Skeletal muscle cell (primary cell): ENCODE measurements at places on chromosomes 16 and 17.

DNA sequence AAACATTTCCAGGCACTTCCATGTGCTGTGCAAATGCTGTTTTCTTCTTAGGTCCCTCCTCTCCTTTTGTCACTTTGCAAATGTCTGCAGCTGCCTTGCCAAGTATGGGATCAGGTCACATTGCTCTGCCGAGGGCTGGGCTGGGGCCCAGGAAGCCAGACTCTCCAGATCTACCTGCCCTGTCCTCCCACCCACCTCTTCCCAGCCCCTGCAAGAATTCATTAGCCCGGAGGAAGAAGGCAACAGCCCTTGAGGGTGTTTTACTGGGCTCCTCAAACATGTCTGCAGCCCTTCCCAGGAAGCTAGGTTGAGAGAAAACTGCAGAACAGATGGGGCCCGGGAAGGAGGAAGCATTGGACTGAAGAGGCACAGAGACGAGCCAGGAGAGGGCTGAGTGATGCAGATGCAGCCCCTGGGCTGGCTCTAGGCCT, 47.1 kb downstream of the WSB1 start:
- no peak for DNase-seq

- DNase-seq = no peak
Observed at GRCh38 chr17:40903129-40903847, 18.2 kb upstream of the KRT20 start.

- no peak for DNase-seq
Observed at GRCh38 chr17:76040376-76040775, 13.3 kb upstream of the EVPL start.

DNA sequence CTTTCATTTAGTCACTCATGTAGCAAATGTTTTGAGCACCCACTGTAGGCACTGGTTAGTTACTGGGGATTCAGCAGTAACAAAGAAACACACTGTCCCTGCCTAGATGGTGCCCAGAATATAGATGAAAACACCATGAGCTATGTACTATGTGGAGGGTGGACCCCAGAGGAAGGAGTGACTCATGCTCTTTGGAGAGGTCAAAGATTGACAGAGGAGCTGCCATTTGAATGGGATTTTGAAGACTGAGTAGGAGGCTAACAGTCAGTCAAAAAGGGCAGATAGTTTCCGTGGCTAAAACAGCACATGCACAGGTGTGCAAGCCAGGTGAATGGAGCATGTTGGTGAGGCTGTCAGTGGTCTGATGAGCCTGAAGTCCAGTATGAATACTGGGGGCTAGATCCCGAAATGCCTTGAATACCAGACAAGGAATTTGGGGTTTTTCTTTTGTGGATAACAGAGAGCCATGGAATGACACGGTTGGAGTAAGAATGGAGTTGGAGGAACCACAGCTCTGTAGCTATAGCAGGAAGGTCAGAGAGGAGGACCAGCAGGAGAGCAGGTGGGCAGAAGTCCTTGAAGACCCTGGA, 6.1 kb downstream of the IL21R start:
- DNase-seq = peak; percentile 43

- DNase-seq = no peak
Observed at GRCh38 chr17:39916918-39917317, 1.5 kb downstream of the GSDMB start.

- no peak for DNase-seq
Observed at GRCh38 chr16:30380072-30380802, 2.1 kb downstream of the SEPTIN1 start.

- DNase-seq = no peak
Observed at GRCh38 chr17:33109336-33110072, 117.9 kb downstream of the SPACA3 start.

- DNase-seq = no peak
Observed at GRCh38 chr16:22330326-22330725, 33.1 kb downstream of the POLR3E start.

GRCh38 chr16:23024044-23024443, 125.2 kb downstream of the USP31 start:
- no peak for DNase-seq

- no peak for DNase-seq
Observed at GRCh38 chr17:74139120-74139519, 64.4 kb upstream of the RPL38 start.

DNA sequence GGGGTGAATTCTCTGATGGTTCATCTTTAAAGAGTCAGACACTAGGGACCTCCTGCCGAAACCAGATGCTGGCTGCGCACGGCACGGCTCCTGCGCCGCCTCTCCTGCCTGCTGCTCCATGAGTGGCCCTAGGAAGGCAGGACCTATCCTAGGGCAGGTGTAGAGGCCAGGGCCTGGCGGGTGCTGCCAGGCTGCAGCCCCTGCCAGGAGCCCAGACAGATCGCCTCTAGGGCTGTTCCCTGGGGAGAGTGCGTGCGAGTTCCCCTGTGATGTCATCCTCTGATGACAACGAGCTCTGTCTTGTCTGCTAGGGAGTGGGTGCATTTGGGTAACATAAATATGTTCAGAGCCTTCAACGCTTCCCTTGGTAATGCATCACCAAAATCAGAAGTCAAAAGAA, 23.9 kb downstream of the SLC38A10 start:
- DNase-seq = no peak

DNA sequence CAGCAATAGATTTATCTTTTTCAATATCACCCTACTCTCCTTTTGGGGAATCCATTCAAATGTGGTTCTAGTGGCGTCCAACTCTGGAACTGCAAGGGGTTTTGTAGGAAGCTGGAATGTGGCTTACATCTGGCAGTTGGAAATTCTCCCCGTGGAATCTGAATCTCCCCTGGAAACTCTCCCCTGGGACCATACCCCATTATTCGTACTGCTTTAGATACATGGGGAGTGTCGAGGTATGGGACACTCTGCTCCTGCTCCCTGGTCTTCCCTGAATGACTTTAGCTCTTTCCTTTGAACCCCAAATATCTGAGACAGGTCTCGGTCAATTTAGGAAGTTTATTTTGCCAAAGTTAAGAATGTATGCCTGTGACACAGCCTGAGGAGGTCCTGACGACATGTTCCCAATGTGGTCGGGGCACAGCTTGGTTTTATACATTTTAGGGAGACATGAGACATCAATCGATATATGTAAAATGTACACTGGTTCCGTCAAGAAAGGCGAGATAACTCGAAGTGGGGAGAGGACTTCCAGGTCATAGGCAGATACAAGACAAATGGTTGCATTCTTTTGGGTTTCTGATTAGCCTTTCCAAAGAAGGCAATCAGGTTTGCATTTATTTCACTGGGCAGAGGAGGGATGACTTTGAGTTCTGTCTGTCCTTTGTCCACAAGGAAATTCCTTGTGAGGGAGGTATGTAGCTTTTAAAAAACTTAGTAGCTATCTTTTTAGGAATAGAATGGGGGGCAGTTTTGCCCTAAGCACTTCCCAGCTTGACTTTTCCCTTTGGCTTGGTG, 89.1 kb upstream of the CORO6 start:
- no peak for DNase-seq

DNA sequence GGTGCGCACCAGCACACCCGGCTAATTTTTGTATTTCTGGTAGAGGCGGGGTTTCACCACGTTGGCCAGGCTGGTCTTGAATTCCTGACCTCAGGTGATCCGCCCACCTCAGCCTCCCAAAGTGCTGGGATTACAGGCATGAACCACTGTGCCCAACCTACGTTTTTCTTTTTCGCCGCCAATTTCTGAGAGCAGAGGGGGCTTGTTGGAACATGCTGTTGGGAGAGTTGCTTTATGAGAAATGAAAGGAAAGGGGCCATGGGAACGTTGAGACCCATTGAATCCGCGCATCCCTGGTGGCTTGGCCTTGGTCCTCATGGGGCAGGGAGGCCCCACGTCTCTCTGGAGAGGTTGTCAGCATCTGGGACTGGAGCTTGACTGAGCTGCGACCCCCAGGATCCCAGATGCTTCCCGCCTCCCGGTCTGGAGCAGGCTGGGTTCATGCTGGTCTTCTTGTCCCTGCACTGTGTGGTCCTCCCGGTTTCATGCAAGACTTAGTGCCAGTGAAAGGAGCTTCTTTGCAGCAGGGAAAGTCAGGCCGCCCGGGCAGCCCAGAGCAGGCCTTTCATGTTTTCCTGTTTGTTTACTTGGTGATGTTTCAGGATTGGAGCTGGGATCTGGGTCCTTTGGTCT, 22.8 kb downstream of the CRISPLD2 start:
- no peak for DNase-seq
